ENCODE measurements at places on chromosomes 7 and 10.

- DNase-seq: no peak
Measured at GRCh38 chr10:124650263-124650662, 93.9 kb downstream of the FAM53B start.

DNA sequence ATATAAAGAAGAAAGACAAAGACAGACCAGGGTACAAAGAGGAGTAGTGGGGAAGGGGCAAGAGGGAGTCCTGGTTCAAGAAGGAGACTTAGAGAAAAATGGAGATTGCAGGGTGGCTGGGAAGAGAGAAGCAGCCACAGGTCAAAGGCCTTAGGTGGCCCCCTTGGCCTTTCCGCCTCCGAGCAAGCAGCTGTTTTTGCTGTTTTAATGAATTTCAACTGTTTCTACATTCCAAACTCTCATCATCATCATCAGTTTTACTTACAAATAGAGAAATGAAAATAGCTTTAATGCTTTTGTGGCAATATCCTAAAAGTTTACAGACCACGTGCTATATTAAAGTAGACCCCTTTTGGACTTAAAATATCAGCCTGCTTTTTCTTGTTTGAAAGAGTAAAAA, 399.7 kb downstream of the EXOC4 start:
- DNase-seq: no peak

GRCh38 chr10:22580711-22581110, 133.7 kb downstream of the PIP4K2A start:
- DNase-seq: no peak

GRCh38 chr7:103821092-103821491, 168.4 kb downstream of the RELN start:
- no peak for DNase-seq

- DNase-seq: no peak
Measured at GRCh38 chr7:25832929-25833328, 319.1 kb upstream of the NFE2L3 start.
